ENCODE measurements at places on chromosomes 2 and 18.

DNA sequence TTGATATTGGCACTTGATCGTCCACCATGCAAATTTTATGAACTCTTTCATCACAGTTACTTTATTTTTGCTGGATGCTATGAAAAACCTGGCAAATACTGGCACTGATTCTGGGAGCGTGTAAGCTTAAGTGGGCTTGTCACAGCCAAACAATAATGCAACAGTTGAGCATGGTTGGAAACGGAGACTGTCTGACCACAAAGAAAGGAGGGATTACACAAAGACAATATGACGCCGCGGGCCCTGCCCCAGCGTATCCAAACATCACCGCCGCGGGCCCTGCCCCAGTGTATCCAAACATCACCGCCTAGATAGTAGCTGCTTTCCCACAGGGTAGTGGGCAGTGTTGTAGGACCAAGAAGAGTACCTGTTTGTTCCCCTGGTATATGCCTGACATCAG is 135.9 kb downstream of the PRPF40A start:
- no peak for DNase-seq

DNA sequence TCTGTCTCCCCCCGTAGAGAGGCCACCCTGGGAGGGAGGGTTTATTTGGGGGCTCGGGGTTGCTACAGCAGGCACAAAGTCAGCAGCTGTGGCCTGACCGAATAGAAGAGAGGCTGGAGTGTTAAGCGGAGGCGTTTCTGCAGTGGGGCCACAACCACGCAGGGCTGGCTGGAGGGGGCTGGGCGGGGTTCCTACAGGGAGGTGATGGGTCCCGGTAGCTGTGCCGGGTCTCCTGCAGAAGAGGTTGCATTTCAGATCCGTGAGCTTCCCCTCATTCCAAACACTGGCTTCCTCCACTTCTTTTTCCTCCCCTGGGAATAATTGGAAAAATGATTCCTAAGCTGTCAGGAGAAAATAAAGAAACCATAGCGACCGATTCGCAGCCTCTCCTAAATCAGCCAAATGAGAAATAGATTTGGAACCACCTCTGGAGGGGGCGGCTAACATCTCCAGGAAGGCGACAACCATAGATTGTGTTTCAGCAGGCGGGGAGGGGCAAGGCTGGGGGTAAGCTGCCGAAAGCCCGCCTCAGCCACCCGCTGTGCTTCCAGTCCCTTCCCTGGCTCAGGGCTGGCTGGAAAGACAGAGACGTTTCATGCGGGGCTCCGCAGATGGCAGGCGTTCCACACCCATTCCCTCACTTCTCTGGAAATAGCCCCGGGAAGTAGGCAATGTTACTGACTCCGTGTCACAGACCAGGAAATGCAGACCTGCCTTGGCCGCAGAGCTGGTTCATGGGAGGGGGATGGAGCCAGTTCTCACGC is 85.6 kb upstream of the TAF1B start:
- DNase-seq = no peak

DNA sequence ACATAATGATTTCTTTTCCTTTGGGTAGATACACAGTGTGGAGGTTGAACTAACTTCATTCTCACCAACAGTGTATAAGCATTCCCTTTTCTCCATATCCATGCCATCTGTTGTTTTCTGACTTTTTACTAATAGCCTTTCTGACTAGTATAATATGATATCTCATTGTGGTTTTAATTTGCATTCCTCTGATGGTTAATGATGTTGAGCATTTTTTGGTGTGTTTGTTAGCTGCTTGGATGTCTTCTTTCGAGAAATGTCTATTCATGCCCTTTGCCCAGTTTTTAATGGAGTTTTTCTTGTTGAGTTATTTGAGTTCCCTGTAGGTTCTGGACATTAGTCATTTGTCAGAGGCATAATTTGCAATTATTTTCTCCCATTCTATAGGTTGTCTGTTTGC is 59.8 kb downstream of the MARCHF4 start:
- no peak for DNase-seq

DNA sequence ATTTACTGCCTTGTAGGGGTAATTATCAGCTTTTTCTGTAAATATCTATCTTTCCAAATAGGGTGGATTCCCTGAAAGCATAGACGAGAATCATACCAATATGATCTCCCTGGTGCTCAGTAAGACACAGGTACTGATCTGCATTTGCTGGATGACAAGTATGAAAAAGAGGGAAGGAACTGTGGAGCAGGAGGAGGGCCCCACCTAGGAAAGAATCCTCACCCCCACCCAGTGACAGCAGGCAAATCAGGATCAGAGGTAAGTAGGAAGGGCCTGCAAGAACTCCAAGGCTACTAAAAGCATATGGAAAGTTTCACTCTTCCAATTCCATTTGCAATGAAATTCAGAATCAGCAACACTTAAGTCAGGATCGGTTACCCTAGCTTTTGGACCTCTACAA is 42.3 kb downstream of the METTL8 start:
- no peak for DNase-seq

DNA sequence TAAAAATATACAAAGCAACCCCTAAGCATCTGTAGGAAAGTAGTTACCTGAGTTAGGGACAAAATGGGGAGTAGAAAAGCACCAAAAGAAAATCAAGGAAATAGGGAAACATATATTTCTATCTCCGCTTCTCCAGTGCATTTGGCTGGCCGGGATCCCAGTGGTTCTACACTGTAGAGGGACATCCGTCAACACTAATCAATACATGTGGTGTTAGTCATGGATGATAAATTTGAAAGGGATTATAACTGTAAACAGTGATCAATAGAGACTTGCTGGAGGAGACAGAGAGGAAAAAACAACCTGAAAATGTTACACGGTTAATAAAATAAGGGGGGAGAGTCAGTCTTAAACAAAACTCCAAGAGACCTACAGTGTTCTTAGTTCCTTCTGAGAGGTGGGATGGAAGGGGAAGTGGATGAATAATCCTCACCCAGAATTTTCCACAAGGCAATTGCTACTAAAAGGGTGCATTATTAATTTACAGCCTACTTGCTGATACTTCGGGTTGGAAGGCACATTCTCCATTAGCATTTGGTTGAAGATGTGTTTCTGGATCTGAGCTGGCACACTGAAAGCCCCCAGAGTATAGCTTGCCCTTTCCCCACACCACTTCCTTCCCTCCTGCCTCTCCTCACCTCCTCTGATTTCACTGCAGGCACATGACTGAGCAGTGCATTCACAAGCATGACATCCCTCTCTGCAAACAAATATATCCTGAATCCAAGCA is 530.0 kb downstream of the BCL11A start:
- DNase-seq = no peak

- DNase-seq = no peak
Observed at GRCh38 chr18:50786864-50787263, 33.0 kb downstream of the MRO start.

GRCh38 chr18:37487400-37487867 is 78.2 kb downstream of the CELF4 start:
- no peak for DNase-seq

GRCh38 chr2:164127971-164128527 is 392.2 kb upstream of the FIGN start:
- no peak for DNase-seq

DNA sequence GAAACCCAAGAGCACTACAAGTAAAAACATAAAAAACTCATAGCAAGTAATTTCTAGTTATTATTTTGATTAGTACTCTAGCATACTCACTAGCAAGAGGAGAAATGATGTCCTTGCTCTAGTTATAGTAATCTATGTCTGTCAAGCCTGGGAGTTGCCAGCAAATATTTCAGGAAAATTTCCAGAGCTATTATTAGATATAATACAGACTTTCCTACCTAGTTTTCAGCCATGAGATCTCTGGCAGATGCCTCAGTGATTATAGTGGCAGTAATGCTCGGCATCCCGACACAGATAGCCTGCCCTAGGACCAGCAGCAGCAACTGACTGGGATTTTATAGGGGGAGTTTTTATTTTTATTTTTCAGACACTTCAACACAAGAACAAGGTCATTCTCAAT is 224.4 kb downstream of the ZNF385B start:
- DNase-seq = no peak

DNA sequence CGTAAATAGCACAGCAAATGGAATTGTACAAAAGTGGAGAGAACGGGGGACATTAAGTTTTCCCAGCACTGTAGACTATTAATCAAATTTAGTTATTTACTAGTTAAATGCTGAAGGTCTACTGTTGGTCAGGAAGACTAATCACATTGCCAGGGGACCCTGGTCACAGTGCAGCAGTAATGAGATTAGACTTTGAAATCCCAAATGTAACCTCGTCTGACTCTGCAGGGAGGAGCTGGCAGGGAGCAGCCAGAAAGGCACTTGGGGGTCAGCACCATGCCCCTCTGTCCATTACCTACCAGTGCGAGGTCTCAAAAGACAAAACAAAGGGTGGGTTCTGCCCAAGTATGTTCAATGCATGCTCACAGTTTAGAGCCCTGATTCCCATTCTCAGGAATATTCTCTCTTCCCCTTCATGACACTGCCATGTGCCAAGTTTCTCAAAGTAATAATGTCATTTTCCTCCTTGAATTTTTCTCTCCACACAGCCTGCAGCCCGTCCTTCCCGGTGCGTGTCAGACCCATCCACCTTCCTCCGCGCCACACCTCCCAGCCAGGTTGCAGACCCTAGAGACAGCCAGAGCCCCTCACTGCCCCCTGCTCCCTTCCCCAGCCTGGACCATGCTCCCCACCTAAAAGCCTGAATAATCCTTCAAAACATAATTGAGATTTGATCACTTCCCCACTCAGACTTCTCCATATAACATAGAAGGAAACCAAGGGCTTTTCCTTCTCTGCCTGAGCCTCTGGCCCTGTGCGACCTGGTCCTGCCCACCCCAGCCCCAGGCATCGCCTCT is 52.5 kb downstream of the TMEM18 start:
- no peak for DNase-seq

DNA sequence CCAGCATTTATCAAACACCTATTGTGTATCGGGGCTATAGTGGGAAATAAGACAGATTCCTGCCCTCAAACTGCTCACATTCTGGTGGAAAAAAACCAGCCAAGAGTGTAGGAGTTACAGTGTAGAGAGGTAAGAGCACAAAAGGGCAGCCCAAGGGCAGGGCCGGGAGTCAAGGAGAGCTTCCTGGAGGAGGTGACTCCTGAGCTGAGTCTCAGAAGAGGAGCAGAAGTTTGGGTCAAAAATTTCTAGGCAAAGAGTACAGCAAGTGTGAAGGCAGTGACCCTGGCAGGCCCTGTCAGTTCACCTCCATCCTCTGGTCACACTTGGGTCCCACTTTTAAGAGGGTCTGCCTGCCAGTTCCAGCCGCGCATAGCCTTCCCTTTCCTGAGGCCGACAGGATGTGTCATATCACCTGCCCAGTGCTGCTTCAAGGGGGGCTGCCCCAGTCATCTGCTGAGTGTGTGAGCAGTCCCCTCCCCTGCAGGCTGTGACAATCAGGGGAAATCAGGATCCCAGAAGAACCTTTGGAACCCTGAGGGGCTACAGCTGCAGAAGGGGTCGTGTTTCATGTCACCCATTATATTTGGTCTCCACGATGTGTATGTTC is 118.4 kb downstream of the GLI2 start:
- no peak for DNase-seq

GRCh38 chr18:23277399-23277798 is 142.1 kb downstream of the CABLES1 start:
- no peak for DNase-seq

GRCh38 chr2:190452433-190452832 is 44.3 kb downstream of the MFSD6 start:
- no peak for DNase-seq

GRCh38 chr2:105712981-105713596 is 31.6 kb upstream of the NCK2 start:
- DNase-seq = no peak

GRCh38 chr2:69291004-69291650 is 95.9 kb downstream of the GFPT1 start:
- DNase-seq = no peak

- no peak for DNase-seq
Observed at GRCh38 chr18:32815881-32816280, 43.1 kb upstream of the KLHL14 start.

DNA sequence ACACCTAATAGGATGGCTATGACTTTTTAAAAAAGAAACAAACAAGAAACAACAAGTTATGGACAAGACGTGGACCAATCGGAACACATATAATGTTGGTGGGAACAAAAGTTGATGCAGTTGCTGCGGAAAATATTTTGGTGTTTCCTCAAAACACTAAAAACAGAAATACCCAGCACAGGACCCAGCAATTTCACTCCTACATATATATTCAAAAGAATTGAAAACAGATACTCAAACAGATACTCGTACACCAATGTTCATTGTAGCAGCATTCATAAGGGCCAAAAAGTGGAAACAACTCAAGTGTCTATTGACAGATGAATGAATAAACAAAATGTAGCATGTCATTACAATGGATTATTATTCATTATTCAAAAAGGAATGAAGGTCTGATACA is 12.1 kb downstream of the CCDC141 start:
- no peak for DNase-seq

DNA sequence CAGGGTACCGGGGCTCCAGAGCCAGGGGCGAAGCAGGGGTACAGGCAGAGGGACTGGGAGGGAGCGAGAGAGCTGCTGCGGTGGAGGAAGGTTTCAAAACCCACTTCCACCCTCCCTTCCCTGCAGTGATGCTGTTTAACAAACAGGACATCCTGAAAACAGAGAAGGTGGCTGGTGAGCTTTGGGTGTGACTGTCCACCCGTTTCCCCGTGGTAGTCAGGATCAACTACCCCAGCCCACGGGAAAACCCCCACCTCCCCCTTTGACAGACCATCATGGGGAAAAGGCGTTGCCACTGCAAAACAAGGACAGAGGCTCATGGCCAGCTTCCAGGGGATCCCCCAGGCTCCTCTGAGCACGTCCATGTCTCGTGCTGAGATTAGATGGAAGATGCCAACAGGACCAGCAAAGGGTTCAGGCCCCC is 12.9 kb downstream of the TMEM185B start:
- no peak for DNase-seq

GRCh38 chr2:179444056-179444455 is 179.4 kb upstream of the SESTD1 start:
- no peak for DNase-seq

DNA sequence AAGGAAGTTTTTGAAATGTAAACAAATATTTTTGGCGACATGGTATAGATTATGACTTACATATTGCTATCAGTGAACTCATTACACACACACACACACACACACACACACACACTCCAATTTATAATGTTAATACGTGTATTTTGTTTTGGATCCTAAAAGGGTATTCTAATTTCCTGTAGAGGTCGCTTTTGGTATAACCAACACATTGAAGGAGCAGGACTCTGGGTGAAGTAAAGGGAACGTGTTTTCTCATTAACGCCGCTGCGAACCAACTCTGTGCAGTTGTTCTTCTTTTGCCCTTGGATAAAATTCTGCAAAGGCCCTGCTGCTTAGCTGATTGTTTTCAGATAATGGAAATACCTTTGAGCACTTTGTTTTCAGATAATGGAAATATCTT is 190.4 kb downstream of the PMAIP1 start:
- no peak for DNase-seq
